ENCODE measurements at places on chromosomes 1 and 21.

DNA sequence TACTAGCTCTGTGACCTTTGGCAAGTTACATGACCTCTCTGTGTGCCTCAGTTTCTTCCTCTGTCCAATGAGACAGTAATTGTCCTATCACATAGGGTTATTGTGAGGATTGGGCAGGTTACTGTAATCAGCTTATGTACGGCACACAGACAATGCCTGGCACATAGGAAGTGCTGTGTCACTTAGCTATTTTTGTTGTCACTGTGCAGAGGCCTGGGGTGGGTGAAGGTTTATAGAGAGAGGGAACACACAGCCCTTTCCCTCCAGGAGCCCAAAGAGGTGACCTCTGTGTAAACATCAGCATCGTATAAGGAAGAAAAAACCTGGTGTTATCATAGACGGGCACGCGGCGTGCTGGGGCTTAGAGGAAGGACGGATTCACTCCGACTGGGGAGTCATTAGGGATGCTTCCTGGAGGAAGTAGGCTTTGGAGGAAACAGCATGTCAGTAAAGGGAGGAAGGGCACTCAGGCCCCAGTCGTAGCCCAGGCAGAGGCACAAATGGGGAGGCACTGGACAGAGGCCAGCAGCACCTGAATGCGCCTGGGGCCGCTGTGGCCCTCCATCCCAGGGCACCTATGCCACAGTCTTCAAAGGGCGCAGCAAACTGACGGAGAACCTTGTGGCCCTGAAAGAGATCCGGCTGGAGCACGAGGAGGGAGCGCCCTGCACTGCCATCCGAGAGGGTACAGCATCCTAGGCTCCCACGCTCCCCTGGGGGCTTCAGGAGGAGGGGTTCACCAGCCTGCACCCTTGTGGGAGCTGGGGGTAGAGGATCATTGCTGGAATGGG is 21.2 kb downstream of the CDK18 start:
- no peak for DNase-seq

GRCh38 chr1:25794325-25794724 is 5.7 kb upstream of the SELENON start:
- no peak for DNase-seq

DNA sequence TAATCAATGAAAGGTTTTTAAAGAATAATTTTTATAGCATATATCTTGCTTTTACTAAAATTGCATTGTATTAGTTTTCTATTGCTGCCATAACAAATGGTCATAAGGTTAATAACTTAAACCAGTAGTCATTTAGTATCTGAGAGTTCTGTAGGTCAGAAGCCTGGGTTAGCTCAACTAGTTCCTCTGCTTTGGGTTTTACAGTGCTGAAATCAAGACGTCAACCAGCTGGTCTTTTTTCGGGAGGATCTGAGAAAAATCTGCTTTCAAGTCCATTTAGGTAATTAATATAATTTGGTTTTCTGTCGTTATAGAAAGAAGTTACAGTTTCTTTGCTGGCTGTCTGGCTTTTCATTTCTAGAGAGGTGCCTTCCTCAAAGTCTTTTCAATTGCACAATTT is 577.7 kb downstream of the MRPL39 start:
- no peak for DNase-seq

DNA sequence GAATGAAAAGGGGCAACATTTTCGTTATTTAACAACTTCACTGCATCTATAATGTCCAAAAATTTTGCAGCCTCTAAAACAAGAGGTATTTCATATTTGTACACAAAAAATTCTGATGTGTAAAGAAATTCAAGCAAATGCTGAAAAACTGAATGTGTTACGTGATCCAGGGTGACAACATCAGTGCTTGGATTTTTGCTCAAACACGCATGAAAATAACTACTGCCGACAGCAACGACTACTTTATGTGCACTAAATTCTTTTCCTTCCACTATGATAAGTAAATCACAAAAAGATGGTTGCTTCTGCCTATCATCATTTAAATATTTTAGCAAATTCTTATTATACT is 53.4 kb upstream of the ASPM start:
- no peak for DNase-seq

- no peak for DNase-seq
These were observed 99.1 kb upstream of the CHRM3 start for GRCh38 chr1:239287296-239287695.
